ENCODE measurements at places on chromosomes 5 and 9.

DNA sequence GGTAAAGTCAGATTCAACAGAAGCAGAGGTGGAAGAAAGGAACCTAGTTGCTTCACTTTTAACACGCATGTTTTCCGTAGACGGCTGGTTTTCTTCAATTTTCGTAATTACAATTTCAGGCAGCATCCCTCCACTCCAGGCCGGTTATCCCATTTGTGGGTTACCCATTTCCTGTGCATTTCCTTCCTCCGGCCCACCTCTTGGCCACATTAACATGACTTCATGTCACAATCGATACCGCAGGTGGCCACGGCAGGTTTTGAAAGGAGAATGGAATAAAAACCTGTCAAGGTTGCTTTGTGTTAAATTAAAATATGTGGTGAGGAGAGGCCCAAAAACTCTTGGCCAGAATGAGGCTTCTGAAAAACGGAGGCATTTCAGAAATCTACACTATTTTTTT lies 130.2 kb downstream of the PCSK5 start:
- DNase-seq = no peak

DNA sequence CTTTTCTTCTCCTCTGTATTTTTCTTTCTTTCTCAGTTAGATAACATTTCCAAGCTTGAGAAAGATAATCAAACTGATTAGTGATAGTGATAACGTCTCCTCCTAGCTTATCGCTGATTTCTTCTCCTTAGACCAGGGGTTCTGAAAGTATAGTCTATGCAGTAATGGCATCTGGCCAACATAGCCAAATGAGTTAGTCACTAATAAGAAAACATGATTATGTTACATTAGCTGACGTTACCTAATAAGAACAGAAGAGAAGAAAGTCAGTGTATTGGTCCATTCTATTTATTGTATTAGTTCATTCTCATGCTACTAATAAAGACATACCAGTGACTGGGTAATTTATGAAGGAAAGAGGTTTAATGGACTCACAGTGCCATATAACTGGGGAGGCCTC lies 111.2 kb downstream of the STRBP start:
- DNase-seq = no peak

DNA sequence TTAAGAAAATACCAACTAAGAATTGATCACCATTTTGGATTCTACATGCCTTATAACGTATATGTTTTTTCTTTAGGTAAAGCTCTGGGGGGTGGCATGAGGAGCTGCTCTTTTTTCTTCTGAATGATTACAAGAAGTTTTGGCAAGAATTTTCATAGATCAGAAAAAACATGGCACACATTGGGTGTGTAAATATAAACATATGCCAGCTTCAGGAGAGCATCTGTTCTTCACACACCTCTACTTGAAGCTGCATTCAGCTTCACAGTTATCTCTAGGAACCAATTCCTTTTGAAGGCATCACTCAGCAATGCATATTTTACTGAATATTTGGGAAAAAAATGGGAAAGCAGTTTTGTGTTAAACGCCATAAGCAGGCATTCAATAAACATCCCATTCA lies 122.7 kb upstream of the GHR start:
- DNase-seq = no peak

DNA sequence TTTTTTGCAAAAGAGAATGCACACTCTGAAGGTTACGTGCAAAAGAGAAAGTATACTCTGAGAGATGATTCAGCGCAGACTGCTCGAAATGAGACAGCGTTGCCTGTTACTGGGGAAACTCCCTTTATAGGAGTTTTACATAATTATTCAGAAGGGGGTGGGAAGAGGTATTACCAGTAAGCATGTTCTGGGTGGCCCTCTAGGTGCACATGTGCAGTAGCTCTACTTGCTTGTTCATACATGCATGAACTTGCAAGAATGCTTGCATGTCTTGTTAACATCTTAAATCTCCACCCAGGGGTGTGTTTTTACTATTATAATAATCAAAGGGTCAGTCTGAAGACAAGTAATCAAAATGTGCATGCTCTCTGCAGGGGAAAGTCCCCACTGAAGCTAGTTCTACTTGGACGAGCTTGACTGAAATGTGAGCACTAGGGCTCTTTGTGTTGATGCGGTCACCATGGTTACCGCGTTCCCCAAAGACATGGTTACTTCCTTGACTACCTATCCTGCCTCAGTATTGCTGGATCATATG lies 75.5 kb downstream of the SGCD start:
- DNase-seq = no peak

DNA sequence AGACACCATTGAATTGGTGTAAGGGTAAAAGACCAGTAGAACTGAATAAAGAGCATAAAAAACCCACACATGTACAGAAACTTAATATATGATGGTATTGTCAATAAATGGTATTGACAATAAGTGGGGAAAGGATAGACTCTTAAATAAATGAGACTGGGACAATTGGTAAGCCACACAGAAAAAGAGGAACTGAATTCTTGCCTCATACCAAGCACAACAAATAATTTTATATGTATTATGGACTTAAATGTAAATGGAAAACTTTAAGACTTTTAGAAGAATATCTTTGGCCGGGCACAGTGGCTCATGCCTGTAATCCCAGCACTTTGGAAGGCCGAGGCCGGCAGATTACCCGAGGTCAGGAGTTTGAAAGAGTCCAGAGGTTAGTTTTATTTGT lies 37.9 kb upstream of the PPP2CA start:
- DNase-seq = no peak

DNA sequence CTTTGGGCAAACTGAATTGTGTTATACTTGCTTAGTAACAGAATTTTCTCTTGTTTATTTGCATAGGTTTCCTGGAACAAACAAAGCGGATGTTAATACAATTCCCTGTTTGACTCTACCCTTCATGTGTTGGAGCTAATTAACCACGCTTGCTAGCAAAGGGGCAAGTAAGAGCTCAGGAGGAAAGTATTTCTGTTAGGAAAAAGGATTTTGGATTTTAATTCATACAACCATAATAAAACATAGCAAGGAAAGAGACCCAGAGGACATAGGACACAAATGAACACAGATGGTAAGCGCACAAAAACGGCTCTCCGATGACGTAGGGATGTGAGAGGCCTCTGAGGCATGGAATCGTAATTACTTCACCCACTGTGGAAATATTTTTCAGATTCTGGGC lies 5.1 kb upstream of the DCAF12 start:
- no peak for DNase-seq

GRCh38 chr5:77437194-77437593 lies 54.9 kb downstream of the WDR41 start:
- DNase-seq = no peak
